ENCODE measurements at places on chromosomes 16 and 17.

GRCh38 chr17:78497115-78497540 lies 80.1 kb downstream of the DNAH17 start:
- DNase-seq: peak; percentile 86

DNA sequence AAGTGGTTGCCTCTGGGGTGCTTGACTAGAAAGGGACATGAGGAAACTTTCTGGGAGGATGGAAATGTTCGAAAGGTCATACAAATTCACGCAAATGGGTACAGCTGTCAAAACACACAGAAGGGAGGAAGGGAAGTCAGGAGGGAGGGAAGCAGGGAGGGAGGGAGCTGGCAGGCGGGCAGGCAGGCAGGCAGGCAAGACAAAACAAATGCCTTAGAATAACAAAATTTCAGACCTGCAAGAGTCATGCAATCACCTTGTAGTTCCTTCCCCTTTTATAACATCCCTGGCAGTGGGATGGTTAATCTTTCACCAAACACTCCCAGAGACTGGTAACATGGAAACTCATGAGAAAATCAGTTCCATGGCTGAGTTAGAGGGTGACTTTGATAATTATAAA lies 189.2 kb downstream of the STX8 start:
- DNase-seq: no peak

DNA sequence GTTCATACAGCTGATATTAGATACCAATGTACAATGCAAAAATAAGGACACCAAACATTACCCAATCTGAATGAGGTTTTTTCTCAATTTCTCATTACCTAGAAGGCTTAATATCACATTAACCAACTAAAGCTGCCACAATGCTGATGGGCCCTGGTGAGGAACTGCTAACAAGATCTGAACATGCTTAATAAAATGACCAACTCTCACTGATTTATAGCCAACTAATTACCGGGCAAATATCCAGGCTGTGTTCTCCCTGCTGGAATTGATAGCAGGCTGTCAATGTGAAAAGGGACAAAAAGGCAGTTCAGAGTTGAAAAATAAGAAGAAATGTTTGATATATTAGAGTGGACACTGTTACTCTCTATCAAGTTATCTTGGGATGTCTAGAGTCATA lies 124.6 kb downstream of the TOX3 start:
- no peak for DNase-seq

DNA sequence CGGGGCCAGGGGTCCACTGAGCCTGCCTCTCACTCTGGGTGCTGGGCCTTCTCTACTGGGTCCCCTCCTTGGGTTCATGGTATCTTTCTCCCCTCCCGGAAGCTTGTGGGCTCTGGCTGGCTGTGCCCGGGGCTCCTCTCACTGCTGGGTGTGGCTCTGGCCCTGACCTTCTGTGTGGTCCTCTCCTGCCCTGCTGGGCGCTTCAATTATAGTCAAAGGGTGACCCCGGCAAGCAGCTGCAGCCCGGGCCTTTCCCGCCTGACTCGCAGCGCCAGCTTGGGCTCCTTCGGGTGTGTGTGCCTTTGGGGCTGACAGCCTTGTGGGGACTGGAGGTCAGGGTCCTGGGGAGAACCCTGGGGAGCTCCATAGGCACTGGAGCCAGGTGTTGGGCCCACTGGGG lies 54.2 kb upstream of the PVALEF start:
- no peak for DNase-seq

- DNase-seq: no peak
These were observed 2.3 kb upstream of the DLX3 start for GRCh38 chr17:49997301-49997650.

Measured in kidney capillary endothelial cell (primary cell).